ENCODE measurements at places on chromosomes 4 and X.

GRCh38 chr4:22707390-22707789 is 14.7 kb downstream of the GBA3 start:
- H3K27ac ChIP-seq = no peak overlapping the region
- H3K36me3 ChIP-seq = no peaks in the 10 kb centered on the region
- H3K4me1 ChIP-seq = peaks cover 1% of the 10 kb centered on the region
- H3K4me3 ChIP-seq = no peak overlapping the region
- H3K27me3 ChIP-seq = no peaks in the 10 kb centered on the region
- DNase-seq = no peak

- H3K27ac ChIP-seq = no peak overlapping the region
- no peaks in the 10 kb centered on the region for H3K27me3 ChIP-seq
- H3K4me1 ChIP-seq = no peaks in the 10 kb centered on the region
- no peak overlapping the region for H3K4me3 ChIP-seq
- H3K36me3 ChIP-seq = peaks cover 6% of the 10 kb centered on the region
- no peak for DNase-seq
Measured at GRCh38 chr4:168273838-168274237, 44.7 kb downstream of the DDX60 start.

GRCh38 chr4:143359644-143360193 is 23.0 kb downstream of the GAB1 start:
- no peak overlapping the region for H3K4me3 ChIP-seq
- peak overlapping the region; percentile 94 for H3K27ac ChIP-seq
- peaks cover 13% of the 10 kb centered on the region for H3K4me1 ChIP-seq
- H3K27me3 ChIP-seq = no peaks in the 10 kb centered on the region

DNA sequence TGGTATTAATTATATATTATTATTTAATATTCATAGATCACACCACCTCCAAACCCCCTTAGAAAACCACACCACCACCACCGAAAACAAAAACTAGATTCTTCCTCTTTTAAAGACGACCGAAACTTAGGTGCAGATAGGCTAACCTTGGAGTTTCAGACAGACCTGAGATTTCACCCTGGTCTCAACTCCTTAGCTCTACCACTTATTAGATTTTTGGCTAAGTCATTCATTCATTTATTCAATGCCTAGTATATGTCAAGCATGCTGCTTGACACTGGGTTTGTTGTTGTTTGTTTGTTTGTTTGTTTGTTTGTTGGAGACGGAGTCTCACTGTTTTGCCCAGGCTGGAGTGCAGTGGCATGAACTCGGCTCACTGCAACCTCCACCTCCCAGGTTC is 9.5 kb upstream of the BMP2K start:
- no peaks in the 10 kb centered on the region for H3K4me1 ChIP-seq
- no peak overlapping the region for H3K4me3 ChIP-seq
- no peak overlapping the region for H3K27ac ChIP-seq
- no peaks in the 10 kb centered on the region for H3K27me3 ChIP-seq
- H3K36me3 ChIP-seq = no peaks in the 10 kb centered on the region
- no peak for DNase-seq

- no peaks in the 10 kb centered on the region for H3K36me3 ChIP-seq
- no peak for DNase-seq
- no peak overlapping the region for H3K4me3 ChIP-seq
- H3K4me1 ChIP-seq = no peaks in the 10 kb centered on the region
Measured at GRCh38 chr4:111930659-111931058, 214.6 kb upstream of the FAM241A start.

- no peaks in the 10 kb centered on the region for H3K36me3 ChIP-seq
- H3K27ac ChIP-seq = no peak overlapping the region
- H3K4me1 ChIP-seq = no peaks in the 10 kb centered on the region
- no peaks in the 10 kb centered on the region for H3K27me3 ChIP-seq
Measured at GRCh38 chr4:131989576-131989975, 1159.5 kb upstream of the PCDH10 start.

DNA sequence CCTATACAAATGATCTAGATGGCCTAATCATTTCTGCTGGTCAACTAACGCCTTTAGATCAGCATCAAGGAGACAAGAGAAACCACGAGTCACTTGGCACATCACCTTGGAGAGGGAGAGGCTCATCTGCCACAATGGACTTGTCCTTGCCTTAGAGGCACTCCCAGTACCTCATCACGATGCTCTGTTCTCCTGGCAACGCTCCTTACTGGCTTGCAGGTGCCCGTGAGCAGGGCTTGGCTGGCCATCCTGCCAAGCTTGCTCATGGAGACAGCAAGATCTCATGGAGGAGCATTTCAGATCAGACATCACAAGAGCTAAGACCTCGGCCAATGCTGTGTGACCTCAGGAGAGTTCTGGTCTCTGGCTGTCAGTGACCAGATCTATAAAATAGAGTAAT is 2.7 kb upstream of the SMIM20 start:
- no peaks in the 10 kb centered on the region for H3K36me3 ChIP-seq
- H3K27ac ChIP-seq = no peak overlapping the region
- no peaks in the 10 kb centered on the region for H3K4me1 ChIP-seq
- H3K4me3 ChIP-seq = no peak overlapping the region
- H3K27me3 ChIP-seq = no peaks in the 10 kb centered on the region

- H3K4me1 ChIP-seq = peaks cover 6% of the 10 kb centered on the region
- no peak overlapping the region for H3K27ac ChIP-seq
- no peak for DNase-seq
Measured at GRCh38 chr4:17168571-17168970, 270.1 kb upstream of the LDB2 start.

GRCh38 chr4:133154725-133155124 is 5.6 kb downstream of the PCDH10 start:
- no peaks in the 10 kb centered on the region for H3K4me1 ChIP-seq
- H3K4me3 ChIP-seq = no peak overlapping the region
- no peaks in the 10 kb centered on the region for H3K27me3 ChIP-seq
- no peak overlapping the region for H3K27ac ChIP-seq
- no peak for DNase-seq
- H3K36me3 ChIP-seq = no peaks in the 10 kb centered on the region

DNA sequence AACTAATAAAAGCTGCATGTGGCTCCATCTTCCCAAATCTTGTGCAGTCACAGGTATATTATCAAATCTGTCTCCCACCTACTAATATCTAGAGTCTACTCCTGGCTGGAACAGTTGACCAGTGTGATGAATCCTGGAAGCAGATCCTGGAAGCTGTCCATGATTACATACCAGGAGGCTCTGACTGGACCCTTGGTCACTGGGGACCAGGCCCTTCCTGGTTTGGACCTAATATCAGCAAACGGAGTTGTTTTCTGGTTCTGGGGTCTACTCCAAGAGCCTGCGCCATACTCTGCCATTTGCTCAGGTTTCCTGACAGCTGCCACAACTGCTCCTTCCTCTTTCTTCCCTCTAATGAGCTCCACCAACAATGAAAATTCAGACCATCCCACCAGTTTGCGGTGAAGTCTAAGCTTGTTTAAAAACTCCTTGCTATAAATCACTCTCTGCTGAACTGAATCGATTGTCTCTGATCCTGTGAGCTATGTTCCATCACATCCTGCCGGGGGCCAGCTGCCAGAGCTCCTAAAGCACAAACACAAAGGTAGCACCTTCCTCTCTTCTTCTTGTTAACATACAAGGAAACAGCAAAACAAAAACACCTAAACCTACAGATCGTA is 114.2 kb downstream of the PALLD start:
- no peak for DNase-seq
- H3K36me3 ChIP-seq = no peaks in the 10 kb centered on the region
- H3K4me3 ChIP-seq = no peak overlapping the region

DNA sequence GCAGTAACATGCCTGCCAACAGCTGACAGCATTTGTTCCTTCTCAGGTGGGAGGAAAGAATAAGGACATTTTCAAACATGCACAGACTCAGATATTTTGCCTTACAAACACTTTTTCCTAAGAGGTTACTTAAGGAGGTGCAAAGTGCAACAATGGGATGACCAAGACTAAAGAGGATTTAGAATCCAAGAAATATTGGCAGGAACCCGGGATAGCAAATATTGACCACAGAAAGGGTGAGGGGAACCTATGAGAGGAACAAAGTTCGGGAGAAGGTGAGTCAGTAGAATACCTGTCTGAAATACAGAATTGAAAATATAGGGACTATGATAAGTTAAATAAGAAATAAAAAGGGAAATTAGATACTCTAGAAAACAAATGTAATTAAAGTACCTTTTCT is 321.9 kb upstream of the EMCN start:
- H3K36me3 ChIP-seq = no peaks in the 10 kb centered on the region
- DNase-seq = no peak
- H3K27ac ChIP-seq = no peak overlapping the region
- no peaks in the 10 kb centered on the region for H3K27me3 ChIP-seq

GRCh38 chrX:115333446-115333845 is 43.9 kb downstream of the LUZP4 start:
- H3K27me3 ChIP-seq = no peaks in the 10 kb centered on the region
- no peak overlapping the region for H3K4me3 ChIP-seq
- DNase-seq = no peak
- H3K36me3 ChIP-seq = no peaks in the 10 kb centered on the region

GRCh38 chr4:169841776-169842175 is 84.0 kb upstream of the HPF1 start:
- H3K4me3 ChIP-seq = no peak overlapping the region
- H3K36me3 ChIP-seq = no peaks in the 10 kb centered on the region
- no peaks in the 10 kb centered on the region for H3K4me1 ChIP-seq
- no peak overlapping the region for H3K27ac ChIP-seq
- DNase-seq = no peak

DNA sequence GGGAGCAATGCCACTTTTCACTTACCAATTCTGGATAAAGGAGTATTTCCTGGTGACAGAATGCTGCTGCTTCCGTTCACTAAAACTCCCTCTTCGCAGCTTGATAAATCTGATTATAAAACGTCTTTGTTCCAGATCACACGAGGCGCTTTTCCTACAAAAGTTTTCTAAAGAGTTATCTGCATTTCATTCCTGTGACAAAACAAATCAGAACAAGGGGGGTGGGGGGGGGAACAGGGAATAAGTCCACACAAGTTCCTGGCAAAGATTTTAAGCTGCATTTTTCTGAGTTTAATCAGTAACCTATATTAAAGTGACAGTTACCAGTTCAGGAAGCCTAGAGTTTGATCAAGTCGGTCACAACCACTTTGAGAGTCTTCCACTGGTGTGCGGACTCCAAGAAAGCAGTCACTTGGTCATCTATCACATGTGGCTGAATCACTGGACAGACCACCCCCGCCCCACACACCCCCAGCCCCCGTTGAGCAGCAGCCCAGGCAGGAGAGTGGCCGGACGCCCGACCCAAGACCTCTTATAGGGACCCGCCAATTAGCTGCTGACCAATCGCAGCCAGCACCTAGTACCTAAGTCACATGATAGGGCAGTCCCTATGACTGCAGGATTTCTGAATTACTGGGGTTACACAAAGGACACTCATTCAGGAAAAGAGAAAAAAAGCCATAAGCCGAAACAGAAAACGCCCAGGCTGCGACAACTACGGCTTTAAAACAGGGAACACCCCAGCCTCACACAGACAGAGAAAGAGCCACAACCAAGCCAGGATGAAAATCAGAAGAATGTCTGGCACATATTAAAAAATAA is 569.3 kb upstream of the DIPK2B start:
- no peaks in the 10 kb centered on the region for H3K36me3 ChIP-seq
- no peaks in the 10 kb centered on the region for H3K27me3 ChIP-seq
- H3K4me1 ChIP-seq = no peaks in the 10 kb centered on the region

GRCh38 chr4:30770049-30770549 is 49.9 kb downstream of the PCDH7 start:
- no peak for DNase-seq
- H3K4me3 ChIP-seq = no peak overlapping the region
- no peak overlapping the region for H3K27ac ChIP-seq
- H3K4me1 ChIP-seq = peaks cover 11% of the 10 kb centered on the region
- H3K36me3 ChIP-seq = no peaks in the 10 kb centered on the region
- no peaks in the 10 kb centered on the region for H3K27me3 ChIP-seq

- H3K36me3 ChIP-seq = no peaks in the 10 kb centered on the region
- no peak overlapping the region for H3K27ac ChIP-seq
- no peaks in the 10 kb centered on the region for H3K27me3 ChIP-seq
- no peak overlapping the region for H3K4me3 ChIP-seq
- no peaks in the 10 kb centered on the region for H3K4me1 ChIP-seq
- DNase-seq = no peak
Measured at GRCh38 chrX:134753718-134754008, 95.4 kb upstream of the PLAC1 start.

GRCh38 chrX:36334572-36334971 is 415.0 kb downstream of the CFAP47 start:
- no peak for DNase-seq
- no peaks in the 10 kb centered on the region for H3K27me3 ChIP-seq
- H3K27ac ChIP-seq = no peak overlapping the region
- H3K4me1 ChIP-seq = no peaks in the 10 kb centered on the region
- no peak overlapping the region for H3K4me3 ChIP-seq

GRCh38 chr4:7348946-7349900 is 85.5 kb downstream of the PSAPL1 start:
- no peak for DNase-seq
- H3K4me1 ChIP-seq = no peaks in the 10 kb centered on the region
- H3K27me3 ChIP-seq = no peaks in the 10 kb centered on the region
- H3K36me3 ChIP-seq = no peaks in the 10 kb centered on the region
- no peak overlapping the region for H3K4me3 ChIP-seq

- H3K27me3 ChIP-seq = no peaks in the 10 kb centered on the region
- H3K4me3 ChIP-seq = no peak overlapping the region
- peaks cover 10% of the 10 kb centered on the region for H3K4me1 ChIP-seq
Measured at GRCh38 chr4:137524725-137525369, 7.4 kb downstream of the PCDH18 start.

GRCh38 chrX:54633641-54634040 is 103.6 kb downstream of the GNL3L start:
- no peaks in the 10 kb centered on the region for H3K4me1 ChIP-seq
- no peak for DNase-seq
- no peak overlapping the region for H3K4me3 ChIP-seq

DNA sequence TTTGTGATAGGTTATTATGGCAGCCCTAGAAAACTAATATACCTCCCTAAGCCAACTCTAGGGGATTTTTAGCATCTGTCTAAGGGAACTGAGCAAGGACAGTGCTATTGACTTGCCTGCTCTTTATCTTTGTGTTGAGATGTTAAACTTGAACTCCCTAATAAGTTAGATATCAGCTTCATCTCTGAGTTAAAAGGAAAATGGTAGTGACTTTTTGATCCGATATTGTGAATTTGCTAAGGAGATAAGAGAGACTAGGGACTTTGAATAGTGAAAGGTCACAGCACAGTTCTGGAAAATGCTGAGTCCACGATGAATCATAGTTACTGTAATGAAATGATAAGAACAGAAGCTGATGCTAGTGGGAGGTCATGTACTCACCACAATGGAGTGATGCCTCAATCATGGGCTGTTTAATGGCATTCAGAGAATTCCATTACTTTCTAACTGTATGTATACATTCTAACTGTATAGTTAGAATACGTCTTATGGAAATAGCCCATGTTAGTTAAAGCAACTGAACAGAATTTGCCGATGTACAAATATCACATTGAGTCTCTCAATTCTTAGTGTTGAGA is 147.2 kb downstream of the GLRA3 start:
- no peak overlapping the region for H3K27ac ChIP-seq
- no peaks in the 10 kb centered on the region for H3K27me3 ChIP-seq
- no peak overlapping the region for H3K4me3 ChIP-seq
- no peak for DNase-seq
- H3K36me3 ChIP-seq = no peaks in the 10 kb centered on the region
- no peaks in the 10 kb centered on the region for H3K4me1 ChIP-seq

Data from aorta (tissue), 5 donors.